ENCODE measurements at places on chromosomes 6 and 20.

GRCh38 chr6:82182756-82183155, 64.8 kb downstream of the IBTK start:
- DNase-seq: no peak

- DNase-seq: no peak
Measured at GRCh38 chr20:2118783-2119182, 17.2 kb downstream of the STK35 start.

DNA sequence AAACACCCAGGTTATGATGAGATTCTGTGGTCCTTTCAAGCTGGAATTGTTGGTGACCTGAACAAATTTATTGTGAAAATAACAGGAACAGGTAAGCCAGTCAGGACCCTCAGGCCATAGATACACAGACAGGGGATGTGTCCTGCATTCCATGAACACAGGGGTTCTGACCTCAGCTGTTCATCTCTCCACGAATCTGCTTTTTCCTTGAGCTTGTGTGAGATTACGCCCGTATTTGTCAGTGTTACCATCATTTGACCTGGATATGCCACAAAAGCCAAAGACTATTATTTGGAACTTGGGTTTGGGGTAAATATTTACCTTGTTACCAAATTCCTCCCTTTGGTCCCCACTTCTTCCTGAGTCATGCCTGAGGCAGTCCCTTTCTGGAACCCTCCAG, 288.9 kb downstream of the PREX1 start:
- no peak for DNase-seq

DNA sequence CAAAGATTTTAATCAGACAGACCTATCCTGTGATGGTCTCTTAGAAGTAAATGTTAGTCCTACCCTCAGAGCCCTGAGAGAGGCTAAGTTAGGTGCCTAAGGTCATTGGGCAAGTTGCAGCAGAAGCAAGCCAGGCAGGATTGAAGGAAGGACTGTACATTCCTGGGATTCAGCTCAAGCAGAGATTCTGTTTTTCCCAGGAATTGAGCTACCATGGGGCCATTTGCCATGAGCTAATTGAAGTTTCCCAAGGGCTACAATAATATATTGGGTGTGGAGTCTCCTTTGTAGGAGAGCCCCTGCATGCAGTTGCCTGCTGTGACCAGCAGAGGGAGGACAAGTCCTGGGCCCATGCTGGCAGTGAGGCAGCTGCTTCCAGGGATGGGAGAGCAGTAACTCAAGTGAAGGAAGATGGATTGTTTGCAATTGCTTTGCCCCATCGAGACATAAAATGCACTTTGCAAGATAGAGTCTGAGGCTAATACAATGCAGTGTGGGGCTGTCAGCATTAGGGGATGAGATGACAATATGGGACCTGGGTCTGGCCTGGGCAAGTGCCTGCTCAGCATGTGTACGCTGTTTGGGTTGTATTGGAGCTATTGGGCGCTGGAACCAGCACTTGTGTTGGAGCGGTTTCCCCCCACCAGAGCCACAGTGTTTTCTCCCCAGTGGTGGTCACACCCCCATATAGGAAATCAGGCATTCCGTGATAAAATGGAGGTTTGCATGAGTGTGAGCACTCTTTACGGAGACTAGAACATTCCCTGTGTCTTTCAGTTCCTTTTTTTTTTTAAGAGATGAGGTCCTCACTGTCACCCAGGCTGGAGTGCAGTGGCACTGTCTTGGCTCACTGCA, 27.9 kb downstream of the DNMT3B start:
- peak; percentile 87 for DNase-seq

DNA sequence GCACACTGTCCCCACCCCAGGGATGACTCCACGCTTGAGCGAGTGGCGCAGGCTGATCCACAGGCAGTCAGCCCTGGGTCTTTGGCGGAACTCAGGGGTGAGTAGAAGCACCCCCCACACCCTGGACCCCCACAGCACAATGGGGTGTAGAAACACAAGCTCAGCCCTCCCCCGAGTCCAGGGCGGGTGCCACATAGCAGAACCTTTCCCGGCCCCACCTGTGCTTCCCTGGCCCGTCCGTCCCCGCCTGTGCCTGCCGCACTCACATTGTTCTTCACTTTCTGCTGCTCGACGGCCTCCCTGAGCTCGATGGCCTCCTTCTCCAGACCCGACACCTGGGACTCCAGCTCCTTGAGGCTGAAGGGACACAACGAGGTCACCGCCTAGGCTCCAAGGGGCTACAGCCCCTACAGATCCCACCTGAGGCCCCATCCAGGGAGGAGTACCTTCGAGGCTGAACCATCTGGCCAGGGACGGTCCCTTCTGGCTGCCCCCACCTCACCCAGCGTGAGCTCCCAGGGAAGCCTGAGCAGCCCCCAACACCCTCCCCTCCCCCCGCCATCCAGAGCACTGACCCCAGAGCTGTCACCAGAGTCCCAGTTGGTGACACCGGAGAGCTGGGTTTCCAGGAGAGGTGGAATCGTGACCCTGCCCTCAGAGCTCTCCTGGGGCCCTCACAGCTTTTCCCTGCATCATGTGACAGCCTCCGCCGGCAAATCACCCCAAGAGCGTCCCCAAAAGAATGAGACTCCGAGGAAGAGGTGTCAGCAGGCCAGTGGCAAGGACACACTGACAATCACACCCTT, 55.6 kb downstream of the DSTN start:
- DNase-seq: no peak

DNA sequence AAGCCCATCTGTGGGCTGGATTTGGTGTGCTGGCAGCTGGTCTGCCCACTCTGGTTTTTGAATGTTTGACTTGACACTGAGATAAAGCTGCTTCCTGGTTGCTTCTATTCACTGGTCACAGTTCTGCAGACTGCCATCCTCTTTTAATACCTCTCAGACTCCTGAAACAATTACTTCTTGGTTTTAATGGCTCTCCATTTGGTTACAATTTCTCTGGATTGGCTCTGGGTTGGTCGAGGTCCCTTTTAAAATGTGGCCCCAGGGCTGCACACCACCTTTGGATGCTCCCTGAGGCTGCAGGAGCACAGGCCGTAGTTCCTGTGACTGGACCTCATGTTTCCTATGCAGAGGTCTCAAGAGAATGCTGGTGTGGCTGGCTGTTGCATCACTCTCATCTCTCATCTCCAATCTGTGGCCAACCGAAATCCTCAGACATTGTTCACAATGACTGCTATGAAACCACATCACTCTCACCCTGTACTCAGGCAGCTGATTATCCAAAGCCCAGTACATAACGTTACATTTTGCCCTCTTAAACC, 98.5 kb downstream of the INSM1 start:
- peak; percentile 40 for DNase-seq

DNA sequence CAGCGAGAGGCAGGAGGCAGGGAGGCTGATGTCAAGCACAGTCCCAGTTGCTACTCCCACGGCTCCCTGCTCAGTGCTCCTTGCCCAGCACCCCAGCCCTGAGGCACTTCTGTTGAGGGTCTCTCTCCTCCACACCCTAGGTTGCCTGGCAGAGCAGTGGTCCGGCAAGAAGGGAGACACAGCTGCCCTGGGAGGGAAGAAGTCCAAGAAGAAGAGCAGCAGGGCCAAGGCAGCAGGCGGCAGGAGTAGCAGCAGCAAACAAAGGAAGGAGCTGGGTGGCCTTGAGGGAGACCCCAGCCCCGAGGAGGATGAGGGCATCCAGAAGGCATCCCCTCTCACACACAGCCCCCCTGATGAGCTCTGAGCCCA, 9.1 kb downstream of the CNPY3 start:
- no peak for DNase-seq

GRCh38 chr6:20657274-20657800, 123.1 kb downstream of the CDKAL1 start:
- DNase-seq: no peak

GRCh38 chr6:24332317-24332716, 25.5 kb downstream of the DCDC2 start:
- DNase-seq: no peak

DNA sequence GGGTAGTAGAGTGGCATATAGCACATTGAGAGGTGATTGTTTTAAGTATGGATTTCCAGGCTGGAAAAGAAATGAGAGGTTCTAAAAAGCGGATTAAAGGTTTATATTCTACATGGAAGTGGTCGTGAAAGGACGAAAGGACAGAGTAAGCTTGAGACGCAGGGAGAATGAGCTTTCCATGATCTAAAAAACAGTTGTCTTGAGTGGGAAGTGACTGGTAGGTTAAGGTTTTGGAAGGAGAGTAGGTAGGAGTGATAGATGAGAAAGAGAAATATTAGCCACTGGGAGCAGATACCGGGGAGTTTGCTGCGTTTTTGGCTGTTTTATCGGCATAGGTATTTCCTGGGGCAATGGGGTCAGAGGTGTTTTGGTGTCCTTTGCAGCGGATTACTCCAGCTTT, 750.6 kb upstream of the ADGRB3 start:
- DNase-seq: no peak

DNA sequence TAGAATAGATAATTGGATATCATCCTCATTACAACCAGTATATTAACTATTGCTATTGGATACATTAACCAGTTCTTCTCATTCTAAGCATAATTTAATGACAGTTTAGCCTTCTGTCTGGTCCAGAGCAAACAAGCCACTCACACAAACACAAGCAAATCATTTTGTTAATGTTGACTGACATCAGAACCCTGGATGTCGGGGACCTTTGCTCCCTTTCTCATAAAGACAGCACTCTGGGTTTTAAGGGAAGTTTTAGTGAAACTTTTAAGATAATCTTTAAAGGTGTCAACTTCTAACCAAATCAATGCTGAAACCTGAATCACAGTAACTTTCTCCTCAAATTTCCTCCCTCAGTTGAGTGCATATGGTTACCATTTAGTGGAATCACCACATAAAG, 113.9 kb downstream of the PTPRK start:
- DNase-seq: no peak

- DNase-seq: peak; percentile 16
Measured at GRCh38 chr20:56245761-56246160, 2.8 kb upstream of the MC3R start.

DNA sequence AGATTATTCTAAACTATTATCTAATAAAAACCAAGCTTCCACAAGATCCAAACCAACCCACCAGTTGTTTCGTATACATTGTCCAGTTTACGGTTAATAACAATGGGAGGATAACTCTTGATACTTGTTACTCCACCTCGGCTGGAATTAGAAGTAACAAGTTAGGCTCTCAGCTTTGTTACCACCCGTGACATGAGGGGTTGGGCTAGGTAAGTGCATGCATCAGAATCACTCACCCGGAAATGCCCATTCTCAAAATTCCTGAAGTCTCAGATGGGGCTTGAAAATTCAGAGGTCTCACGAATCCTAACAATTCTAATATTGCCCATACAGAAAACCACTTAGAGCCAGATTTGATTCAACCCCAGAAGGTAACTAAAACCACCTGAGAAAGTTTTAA, 27.0 kb upstream of the SERPINB1 start:
- DNase-seq: no peak

DNA sequence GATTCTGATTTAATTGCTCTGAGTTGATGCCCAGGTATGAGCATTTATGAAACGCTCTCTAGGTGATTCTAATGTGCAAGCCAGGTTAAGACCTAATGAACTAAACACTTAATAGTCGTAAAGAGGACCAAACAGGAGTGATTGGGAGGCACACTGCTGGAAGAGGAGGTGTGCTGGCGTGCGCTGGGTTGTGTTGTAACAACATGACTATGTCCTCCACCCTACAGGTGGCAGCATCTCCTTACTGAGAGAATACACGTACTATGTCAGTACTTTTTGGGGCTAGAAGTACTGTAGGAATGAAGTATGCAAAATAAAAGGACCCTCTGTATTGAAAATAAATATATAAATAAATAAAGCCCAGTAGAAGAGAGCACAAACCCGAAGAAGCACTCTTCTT, 11.9 kb downstream of the C6orf89 start:
- peak; percentile 22 for DNase-seq

DNA sequence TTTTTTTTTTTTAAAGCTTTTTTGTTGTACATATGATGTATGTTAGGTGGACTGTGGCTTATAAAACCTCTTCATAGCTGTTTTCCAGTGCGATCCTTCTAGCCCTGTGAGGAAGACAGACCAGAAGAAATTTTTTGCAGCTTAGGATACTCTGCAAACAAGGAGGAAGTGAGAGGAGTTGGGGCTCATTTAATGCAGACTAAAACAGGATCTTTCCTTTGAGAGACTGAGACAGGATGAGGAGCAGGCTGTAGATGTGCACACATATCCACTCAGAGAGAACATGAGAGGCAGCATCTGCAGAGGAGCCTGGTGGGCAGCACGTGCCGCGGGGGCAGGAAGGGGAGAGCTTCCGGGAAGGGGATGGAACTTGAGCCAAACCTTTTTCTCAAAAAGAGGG, 45.7 kb downstream of the PPARD start:
- no peak for DNase-seq

DNA sequence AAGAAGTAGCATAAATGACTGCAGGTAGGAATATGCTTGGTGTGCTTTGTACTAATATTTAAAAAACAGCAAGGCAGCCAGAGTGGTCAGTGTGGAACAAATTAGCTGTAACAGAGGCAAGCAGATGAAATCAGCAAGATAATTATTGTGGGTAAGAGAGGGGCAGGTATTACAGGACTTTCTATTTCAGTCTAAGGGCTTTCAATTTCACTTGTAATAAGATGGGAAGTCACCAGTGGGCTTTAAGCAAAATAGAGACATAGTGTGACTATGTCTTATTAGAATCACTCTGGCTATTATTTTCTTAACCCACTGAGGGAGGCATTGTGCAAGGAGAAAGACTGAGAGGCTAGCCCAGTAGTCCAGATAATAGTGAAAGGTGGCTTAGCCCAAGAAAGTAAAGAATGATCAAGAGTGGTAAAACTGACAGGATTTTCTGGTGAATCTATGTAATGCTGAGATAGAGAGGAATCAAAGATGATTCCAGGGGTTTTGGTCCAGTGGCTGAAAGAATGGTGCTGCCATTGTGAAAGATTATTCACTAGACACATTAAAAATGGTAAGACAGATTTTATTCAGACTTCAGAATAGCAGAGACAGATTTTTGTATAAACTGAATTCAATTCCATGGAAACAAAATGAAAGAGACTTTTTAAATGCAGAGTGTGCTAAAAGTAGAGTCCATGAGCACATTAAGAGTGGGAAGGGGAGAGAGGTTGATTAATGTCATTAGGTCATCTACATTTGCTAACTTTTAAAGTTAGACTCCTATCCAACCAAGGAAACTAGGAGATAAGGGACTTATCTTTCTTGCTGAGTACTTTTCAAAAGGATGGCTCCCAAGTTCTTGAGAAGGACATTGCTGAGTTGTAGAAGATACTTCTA, 1136.0 kb downstream of the HACE1 start:
- no peak for DNase-seq

GRCh38 chr6:7656355-7656754, 66.4 kb downstream of the SNRNP48 start:
- no peak for DNase-seq

GRCh38 chr6:129894921-129895320, 33.8 kb upstream of the TMEM244 start:
- no peak for DNase-seq

GRCh38 chr6:4370066-4370465, 234.7 kb upstream of the ECI2 start:
- no peak for DNase-seq
